Ovary (tissue), 10 donors: ENCODE measurements at places on chromosomes 3 and 15.

GRCh38 chr3:186366206-186366605 is 4.2 kb upstream of the DGKG start:
- no peak for DNase-seq

DNA sequence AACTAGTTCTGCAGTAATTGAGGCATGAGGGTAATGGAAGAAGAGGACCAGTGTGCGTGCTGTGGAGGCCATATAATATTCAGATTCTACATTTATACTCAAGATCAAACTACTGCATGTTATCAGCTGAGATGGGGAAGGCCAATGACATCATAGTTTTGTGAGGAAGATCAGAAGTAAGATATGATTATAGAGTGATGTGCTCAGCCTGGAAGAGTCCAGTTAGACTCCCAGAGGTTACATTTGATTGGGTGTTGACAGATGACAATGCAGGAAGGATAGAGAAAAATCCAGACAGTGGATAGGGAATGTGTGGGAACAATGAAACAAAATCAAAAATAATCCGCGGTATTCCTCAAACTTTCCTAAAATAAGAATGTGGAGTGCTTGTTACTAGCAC is 35.4 kb downstream of the GOLIM4 start:
- DNase-seq, result no peak

GRCh38 chr3:30970183-30970582 is 75.7 kb upstream of the GADL1 start:
- DNase-seq, result no peak

GRCh38 chr3:121621491-121621890 is 28.3 kb downstream of the FBXO40 start:
- DNase-seq, result no peak

- DNase-seq, result no peak
These were observed 396.6 kb downstream of the RBMS3 start for GRCh38 chr3:29677421-29677820.

DNA sequence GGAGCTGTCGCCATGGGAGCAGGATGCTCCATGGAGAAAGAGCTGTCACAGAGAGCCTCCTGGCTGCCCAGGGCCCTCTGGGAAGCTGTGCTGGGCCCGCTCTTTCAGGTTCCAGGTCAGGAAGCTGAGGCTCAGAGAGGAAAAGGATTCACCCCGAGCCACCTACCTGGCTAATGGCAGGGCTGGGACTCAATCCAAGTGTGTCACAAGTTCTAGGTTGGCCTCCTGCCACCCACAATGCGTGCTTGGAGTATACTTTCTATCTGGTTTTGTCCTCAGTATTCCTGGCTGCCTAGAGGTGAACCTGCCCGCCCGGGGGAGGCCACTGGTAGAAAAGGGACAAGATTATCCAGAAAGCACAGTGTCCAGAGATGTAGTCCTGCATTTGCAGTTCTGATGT is 23.6 kb downstream of the FAH start:
- DNase-seq, result no peak

GRCh38 chr3:24829629-24830229 is 335.1 kb upstream of the THRB start:
- no peak for DNase-seq

GRCh38 chr3:124246376-124246775 is 254.5 kb upstream of the ROPN1 start:
- no peak for DNase-seq

- no peak for DNase-seq
These were observed 93.3 kb upstream of the CCDC54 start for GRCh38 chr3:107283948-107284347.

GRCh38 chr3:129525341-129525968 is 3.0 kb upstream of the RHO start:
- no peak for DNase-seq

DNA sequence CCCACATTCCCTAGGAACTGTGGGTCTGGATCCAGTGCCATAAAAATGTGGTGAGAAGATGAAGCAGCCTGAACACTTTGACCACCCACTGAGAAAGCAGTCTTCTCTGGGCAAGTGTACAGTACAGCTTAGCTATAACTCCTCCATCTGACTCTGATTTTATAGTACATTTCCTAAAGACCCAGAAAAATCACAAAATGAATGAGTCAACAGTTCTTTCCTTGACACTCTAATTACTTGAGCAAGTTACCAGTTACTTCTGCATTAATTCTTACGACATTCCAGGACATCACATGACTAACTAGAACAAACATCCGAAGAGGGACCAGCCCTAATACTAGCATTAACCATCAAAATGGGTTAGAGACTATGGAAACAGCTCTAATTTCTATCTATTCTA is 148.1 kb upstream of the PEX5L start:
- DNase-seq, result no peak

DNA sequence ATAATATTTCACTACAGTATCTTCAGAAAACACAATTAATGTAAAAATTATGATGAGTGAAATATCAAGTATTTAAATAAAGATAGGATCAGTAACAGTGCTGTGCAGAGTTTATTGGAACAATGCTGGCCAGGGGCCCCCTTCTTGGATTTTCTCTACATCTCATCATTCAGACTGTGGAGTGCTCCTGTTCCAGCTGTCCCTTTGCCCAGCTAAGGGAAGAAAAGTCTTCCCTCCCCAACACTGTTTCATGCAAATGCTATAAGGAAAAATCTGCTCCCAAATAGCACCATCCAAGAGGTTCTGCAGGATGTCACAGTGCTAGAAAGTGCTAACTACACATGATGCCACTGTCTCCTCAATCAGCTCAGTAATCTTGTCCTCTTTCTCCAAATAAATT is 64.5 kb downstream of the RPL39L start:
- DNase-seq, result no peak

GRCh38 chr15:63497642-63498467 is 6.5 kb upstream of the USP3 start:
- DNase-seq, result no peak
